Stimulated activated CD4-positive, alpha-beta T cell treated with anti-CD3 and anti-CD28 coated beads, TNF-alpha, amount 100 ng/mL, for 4 hours (primary cell): ENCODE measurements at places on chromosomes 7 and 10.

DNA sequence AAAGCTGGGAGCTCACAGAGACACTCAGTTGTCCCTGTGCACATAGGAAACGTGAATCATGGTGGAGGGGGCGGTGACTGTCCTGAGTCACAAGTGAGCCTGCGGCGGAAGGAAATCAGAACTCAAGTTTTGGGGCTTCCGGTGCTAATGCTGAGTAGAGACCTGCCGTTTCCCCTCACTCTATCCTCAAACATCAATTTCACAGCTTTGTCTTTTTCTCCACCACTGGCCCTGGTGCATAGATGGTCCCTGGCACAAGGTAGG, 21.9 kb downstream of the ADCYAP1R1 start:
- DNase-seq: no peak

GRCh38 chr7:94633687-94634086, 22.2 kb downstream of the SGCE start:
- no peak for DNase-seq

GRCh38 chr10:99279626-99280111, 44.0 kb upstream of the HPSE2 start:
- DNase-seq: no peak

DNA sequence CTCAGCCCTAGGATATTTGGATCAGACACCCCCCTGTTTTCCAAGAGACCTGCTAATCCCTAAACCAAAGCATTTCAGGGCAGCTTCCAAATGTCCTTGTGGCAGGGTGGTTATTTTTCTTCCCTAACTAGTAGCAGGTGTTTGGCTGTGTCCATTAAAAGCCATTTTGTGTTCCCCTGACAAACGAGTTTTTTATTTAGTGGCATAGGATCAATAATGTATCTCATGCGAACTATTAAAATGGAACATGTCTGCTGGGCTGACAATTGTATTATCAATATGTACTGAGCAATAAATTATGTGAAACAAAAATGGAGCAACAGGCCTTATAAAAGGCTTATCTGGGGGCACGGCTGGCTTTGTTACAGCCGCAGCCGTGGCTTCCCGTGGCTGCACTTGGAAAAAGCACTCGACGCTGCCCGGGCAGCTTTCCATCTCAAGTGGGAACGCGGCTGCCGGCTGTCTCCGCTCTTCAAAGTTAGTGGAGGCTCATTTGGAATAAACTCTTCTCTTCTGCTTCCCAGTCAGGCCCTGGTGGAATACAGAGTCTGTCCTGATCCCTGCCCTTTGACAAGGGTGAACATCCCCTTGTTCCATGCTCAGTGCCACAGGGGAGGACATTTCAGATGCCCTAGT, 554.3 kb downstream of the TYW1 start:
- DNase-seq: no peak

DNA sequence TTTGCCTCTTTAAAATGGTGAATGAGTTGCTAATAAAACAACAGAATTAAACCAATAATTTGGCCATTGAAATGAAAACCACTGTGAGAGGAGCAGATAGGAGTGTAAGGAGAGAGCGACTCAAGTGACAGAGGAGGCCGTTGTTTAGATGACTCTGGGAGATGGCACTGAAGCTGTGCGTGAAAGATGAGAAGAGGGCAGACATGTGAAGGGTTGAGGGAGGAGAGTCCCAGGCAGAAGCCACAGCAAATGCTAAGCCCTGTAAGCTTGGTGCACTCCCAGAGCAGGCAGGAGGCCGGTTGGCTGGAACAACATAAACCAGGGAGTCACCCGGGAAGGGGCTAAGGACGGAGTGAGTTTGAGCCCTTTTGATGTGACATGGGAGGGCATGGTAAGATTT, 814 bp upstream of the OPALIN start:
- no peak for DNase-seq

DNA sequence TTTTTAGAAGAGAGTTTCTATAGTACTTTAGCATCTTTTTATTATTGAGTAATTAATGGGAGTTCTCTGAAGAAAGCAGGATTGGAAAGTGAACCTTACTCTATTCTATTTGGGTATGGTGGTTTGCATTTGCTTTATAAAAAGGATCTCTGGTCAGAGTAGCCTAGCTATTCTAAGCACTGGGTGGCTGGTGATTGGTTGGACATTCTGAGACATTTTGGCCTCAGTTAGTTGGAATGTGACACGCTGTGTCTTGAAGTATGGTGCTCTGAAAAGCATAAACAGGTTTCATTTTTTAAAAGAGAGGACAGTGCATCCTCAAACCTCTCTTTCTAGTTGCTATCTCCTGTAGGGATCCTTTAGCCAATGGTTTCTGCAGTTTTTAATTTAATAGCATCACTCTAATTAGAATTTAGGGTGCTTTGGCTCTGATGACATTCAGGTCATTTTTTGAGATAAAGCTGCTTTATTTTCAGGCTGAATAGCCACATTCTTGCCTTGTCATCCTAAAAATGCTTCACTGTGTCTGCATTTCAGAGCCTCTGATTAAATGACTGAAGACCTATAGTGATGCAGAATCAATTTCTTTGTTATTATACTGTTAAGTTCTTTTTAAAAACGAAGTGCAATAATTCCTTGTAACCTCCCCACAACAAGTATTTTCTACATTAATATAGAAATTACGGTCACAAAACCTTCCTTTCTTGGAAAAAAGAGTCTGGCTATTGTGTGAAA, 20.6 kb downstream of the TMEM178B start:
- no peak for DNase-seq

DNA sequence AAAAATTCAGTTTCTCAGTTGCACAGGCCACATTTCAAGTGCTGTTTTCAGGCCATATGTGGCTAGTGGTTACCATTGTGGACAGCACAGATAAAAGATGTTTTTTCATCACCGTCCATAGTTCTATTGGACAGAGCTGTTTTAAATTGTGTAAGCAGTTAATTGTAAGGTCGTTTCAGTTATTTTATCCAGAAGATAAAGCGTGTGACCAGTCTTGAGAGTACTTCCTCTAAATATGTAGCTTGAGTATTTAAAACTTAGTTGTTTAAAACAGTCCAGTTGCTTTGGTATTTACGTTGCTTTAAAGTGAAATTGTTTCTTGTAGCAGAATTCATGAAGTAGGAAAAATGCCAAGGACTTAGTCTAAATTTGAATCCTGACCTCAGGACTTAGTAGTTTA, 66.9 kb downstream of the ZNRF2 start:
- DNase-seq: no peak

GRCh38 chr7:128842674-128843641, 12.8 kb downstream of the FLNC start:
- DNase-seq: no peak

- DNase-seq: no peak
These were observed 250.6 kb downstream of the KLF6 start for GRCh38 chr10:3534433-3534832.

GRCh38 chr10:133465950-133466474, 12.3 kb downstream of the SCART1 start:
- DNase-seq: no peak

GRCh38 chr10:71978988-71979691, 14.9 kb downstream of the CHST3 start:
- no peak for DNase-seq

- DNase-seq: no peak
These were observed 132.4 kb upstream of the PRSS1 start for GRCh38 chr7:142616842-142617241.

- no peak for DNase-seq
These were observed 23.3 kb downstream of the SEM1 start for GRCh38 chr7:96686305-96686704.

- no peak for DNase-seq
These were observed 191.5 kb upstream of the CELF2 start for GRCh38 chr10:10826125-10826524.

GRCh38 chr10:116132780-116133399, 140.1 kb downstream of the GFRA1 start:
- no peak for DNase-seq

DNA sequence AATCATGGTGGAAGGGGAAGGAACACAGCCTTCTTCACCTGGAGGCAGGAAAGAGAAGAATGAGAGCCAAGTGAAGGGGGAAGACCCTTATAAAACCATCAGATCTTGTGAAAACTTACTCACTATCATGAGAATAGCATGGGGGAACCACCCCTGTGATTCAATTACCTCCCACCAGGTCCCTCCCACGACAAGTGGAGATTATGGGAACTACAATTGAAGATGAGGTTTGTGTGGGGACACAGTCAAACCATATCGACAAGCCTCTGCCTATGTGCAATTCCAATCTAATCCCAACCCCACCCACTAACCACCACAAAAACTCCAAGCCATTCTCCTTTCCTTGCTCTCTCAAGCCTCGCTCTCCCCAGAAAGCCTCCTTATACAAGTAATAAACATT, 69.2 kb downstream of the TAC1 start:
- DNase-seq: no peak

DNA sequence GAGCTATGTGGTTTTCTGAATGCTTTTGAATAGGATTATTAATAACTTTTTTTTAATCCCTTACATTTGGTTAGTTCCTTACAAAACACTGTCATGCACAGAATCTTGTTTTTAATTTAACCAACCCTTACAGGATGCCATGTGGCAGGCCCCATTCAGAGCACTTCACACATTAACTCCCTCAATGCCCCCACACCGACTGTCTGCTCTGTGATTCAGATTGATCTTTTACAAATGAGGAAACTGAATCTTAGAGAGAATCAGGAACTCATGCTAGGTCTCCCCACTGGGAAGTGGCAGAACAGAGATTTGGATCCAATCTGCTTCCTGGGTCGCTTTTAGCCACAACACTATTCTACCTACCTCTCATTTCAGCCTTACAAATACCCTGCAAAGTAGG, 195.8 kb upstream of the NPVF start:
- DNase-seq: no peak

DNA sequence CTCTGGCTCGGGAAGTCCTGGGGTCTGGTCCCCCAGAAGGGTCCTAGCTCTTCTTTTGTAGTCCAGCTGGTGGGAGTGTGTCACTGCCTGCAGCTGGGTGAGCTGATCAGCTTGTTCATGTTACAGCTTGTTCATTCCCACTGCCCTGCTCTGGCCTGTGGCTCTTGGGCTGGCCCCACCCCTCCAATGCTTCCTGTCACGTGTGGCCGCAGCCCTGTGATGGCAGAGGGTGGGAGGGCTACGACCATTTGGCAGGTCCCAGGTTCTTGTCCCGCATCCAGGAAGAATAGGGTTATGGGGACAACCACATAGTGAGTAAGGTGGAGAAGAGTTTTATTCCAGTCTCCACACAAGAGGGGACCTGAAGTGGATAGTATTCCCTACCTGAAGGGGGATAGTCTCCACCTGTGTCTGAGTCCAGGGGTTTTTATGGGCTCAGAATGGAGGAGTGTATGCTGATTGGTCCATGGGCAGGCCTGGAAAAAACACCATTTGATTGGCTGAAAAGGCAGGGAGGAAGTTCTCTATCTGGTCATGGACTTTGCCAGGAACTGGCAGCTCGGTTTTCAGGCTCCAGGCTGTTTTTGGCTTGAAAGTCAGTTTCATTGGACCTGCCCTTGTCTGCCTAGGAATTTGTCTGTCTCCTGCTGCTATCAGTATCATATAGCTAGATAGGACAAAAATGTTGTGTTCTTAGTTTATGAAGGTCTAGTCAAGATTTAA, 13.1 kb downstream of the SDHAF3 start:
- DNase-seq: no peak

DNA sequence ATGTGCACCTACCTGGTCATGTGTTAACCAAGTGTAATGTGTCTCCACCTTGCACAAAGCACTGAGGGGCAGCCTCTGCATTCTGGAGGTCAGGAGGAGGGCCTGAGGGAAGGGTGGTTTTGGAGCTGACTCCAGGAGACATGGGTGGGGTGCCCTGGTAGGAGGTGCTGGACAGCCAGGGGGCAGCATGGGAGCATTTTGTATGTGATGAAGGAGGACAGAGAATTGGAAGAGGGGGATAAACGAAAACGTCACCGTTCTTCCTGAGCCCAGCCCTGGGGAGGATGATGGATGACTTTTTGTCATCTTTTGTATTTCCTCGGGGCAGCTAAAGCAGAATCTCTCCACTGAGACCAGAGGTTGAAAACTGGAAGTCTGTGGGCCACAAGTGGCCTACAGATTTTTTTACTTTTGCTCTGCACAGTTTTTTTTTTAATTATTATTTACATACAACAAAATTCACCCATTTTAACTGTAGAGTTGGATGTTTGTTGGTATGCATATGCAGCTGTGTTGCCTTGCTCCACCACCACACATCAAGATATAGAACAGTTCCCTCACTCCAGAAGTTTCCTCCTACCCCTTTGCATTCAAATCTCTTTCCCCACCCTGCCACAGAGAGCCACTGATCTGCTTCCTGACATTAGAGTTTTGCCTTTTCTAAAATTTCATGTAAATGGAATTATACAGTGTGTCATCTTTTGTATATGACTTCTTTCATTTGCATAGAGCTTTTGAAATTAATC, 242.5 kb downstream of the VTI1A start:
- DNase-seq: no peak

- DNase-seq: no peak
These were observed 24.9 kb downstream of the MTURN start for GRCh38 chr7:30159698-30160143.

DNA sequence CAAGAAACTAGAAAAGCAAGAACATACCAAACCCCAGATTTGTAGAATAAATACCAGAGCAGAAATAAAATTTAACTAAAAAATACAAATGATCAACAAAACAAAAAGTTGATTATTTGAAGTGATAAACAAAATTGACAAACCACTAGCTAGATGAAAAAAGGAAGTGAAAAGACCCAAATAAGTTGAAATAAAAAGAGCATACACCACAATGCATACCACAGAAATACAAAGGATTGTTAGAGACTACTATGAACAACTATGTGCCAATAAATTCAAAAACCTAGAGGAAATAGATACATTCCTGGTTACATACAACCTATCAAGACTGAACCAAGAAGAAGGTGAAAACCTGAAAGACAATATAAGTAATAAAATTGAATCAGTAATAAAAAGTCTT, 333.4 kb downstream of the SH2D4B start:
- DNase-seq: no peak

DNA sequence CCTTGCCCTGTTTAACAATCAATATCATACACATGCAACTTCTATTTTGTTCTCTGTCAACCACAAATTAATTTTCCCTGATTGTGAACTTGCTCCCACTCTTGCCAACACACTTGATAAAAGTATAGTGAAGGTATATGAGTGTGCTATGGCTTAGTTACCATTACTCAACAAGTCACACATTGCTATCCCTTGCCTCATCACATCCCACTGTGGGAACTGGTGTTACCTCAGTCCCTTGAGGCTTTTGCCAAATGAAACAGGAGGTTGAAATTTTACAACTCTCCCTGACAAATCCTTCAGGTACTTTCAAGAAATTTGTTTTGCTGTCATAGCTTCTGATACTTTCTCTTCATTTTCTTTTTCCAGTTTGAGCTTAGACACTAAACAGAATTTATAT, 472.5 kb upstream of the SEMA3D start:
- no peak for DNase-seq
